Left hindlimb (tissue), 1 donor: ENCODE measurements at places on chromosomes 7 and 10.
A peak's percentile ranks its signal among the peaks of the same experiment; 100 is the strongest.

GRCh38 chr7:55072251-55072650, 53.4 kb downstream of the EGFR start:
- no peak for DNase-seq

- DNase-seq = no peak
Measured at GRCh38 chr10:68811314-68812009, 15.9 kb upstream of the STOX1 start.

- DNase-seq = no peak
Measured at GRCh38 chr10:84204122-84204521, 9.8 kb downstream of the CDHR1 start.

DNA sequence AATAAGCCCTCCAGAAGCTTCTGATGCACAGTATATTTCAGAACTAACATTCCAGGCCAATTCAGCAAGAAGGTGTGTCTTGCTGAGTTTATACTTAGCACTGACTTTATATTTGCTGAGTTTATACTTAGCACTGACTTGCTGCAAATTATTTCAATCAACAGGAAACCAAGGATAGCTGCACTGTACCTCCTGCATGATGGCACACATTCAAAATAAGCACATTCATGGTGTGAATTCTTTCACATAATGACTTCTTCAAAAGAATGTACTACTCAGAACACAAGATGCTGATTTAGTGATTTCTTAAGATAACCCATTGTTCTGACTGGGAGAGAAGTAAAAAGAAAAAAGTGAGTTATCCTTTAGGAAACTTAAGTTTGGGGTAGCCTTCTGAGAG, 52.0 kb downstream of the JAZF1 start:
- no peak for DNase-seq

DNA sequence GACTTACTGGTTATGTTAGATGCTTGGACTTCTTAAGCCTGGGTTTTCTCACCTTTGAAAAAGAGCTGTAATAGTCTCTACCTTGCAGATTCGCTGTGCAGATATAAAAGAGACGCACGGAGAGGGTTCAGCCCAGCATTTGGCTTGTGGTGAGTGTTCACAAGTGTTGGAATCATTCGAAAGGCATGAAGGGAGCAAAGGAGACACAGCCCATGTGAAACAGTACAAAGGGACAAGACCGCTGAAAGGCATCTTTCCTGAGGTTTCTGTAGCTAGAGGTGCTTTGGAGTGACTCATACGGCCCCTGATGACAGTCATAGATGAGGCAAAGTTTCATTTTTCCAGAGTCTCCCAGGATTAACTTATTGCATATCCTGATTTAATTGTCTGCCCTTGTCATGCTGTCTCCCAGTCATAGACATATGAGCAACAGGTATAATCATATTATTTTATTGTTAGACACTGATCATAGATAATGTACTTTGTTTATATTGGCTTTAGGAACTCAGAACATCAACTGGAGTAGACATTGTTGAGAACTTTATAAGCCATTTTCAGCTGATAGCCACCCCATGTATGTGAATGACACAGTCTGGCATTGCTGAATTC, 171.1 kb downstream of the ADRA2A start:
- DNase-seq = no peak

DNA sequence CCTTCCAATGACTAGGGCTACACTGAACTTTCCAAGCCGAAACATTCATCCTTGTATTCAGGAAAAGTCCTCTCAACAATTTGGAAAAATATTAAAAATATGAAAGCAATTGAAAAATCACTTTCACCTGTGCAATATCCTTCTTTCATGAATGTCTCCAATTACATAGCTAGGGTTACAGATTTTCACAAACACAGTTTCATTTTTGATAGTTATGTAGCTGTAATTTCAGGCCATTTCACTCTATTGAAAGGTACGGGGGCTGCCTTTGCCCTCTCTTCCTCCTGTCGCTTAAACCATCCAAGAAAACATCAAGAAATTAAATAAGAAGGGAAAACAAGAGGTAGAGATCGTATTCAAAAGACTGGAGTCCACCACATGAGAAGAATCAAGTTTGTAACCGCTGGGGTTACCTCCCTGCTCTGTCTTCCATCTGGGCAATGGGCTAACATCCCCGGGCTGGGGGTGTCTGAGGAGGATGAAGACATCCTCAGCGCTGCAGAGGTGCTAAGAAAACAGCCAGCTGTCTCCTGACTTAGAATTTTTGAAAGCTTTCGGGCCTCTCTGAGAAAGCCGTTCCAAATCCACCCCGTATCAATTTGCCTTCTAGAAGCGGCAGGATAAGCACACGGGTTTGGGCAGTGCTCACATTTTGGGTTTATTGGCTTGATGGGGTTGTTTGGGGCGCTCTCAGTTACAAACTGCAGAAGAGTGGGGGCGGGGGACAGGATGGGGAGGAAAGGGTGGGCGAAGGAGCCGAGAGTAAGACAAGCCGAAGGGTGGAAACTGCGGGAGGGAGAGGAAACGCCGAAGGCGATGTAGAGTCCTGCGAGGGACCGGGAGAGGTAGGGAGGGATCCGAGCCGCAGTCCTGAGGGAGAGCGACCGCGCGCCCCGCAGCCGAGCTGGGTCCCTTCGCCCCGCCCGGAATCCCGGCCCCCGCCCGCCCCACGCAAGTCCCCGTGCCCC, 24.3 kb upstream of the VAX1 start:
- DNase-seq = no peak

DNA sequence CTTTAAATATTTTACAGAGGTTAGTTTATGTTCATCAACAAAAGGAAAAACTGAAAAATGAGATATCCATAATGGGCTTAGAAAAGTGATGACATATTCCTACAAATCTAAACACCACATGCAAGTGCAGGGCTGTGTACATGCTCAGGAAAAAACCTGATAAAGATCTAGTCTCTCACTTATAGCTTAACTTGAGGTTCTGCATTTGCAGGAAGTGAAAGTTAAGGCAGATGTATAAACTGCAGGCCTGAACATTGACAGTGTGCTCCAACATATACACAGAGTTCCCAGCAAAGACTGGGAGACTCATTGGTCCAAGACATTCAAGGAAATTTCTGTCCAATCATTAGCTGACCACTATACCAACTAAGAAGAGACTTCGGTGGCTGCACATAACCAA, 63.8 kb upstream of the RET start:
- no peak for DNase-seq

GRCh38 chr10:13515467-13515866, 13.3 kb downstream of the BEND7 start:
- no peak for DNase-seq

DNA sequence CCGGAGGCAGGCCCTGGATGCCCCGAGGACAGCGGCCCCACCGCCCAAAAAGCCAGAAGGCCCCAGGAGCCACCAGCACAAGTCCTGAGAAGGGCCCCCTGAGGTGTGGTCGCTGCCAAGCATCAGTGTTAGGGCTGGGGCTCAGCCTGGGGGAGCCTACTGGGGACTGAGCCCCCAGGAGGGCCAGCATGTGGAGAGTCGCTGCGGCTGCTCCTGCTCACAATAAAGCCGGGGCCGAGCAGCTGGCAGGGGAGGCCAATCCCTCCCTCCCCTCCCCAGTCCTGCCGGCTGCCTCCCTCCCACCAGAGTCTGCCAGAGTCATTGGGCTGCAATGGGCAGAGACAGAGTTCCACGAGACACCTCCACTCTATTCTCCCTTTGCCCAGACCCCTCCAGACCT, 3.1 kb upstream of the ASIC3 start:
- DNase-seq = no peak

GRCh38 chr7:81002421-81002820, 83.6 kb upstream of the SEMA3C start:
- no peak for DNase-seq

GRCh38 chr10:129936266-129936922, 27.7 kb downstream of the EBF3 start:
- DNase-seq = peak; percentile 23

- DNase-seq = no peak
Measured at GRCh38 chr7:111992601-111993000, 213.6 kb downstream of the DOCK4 start.

DNA sequence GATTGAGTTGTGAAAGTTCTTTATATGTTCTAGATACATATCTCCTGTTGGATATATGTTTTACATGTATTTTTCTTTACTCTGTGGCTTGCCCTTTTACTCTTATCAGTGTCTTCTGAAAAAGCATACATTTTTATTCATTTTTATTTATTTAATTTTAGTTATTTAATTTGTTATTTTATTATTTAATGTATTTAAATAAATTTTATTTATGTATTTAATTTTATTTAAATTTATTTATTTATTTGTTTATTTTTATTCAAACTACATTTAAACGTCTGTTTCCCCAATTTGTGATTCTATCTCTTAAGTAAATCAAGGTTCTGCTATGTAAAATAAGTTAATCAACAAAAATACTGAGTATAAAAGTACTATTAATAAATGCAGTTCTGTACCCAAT, 279.1 kb upstream of the AKR1E2 start:
- no peak for DNase-seq

GRCh38 chr7:132387596-132387995, 188.7 kb downstream of the PLXNA4 start:
- DNase-seq = no peak

DNA sequence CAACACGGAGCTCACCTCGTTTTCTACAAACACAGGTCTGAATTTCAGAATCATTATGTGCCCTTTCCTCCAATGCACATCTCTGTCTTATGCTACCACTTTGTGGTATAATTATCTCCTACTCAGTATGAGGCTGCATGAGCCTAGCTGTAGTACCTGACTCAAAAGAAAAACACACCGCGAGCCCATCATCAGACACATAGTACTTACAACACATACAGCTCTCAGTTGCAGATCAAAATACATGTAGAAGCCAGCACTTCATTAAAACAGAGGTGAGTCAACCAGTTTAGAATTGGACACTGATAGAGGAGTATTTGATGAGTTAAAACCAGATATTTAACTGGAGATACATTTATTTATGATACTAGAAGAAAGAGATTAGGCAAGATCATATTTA, 1.4 kb upstream of the RTKN2 start:
- DNase-seq = no peak

- no peak for DNase-seq
Measured at GRCh38 chr10:120457431-120458172, 575 bp downstream of the PLPP4 start.

- DNase-seq = peak; percentile 15
Measured at GRCh38 chr7:641269-641671, 85.2 kb upstream of the DNAAF5 start.

DNA sequence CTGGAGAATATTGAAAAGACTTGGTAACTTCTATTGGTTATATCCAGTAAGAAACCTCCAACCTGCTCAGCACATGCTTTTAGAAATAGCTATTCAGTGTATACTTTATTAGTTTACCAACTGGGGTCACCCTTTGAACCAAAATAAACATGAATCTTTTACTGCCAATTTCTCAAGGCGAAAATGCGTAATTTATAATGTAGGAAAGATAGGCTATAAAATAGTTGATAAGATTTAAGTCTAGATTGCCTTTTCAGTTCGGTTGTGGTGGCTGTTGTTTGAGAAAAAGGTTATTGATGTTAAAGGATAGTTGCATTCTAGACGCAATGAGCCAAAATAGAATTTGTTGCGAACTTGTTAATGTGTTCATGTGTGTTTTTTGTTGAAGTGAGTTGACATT, 82.6 kb upstream of the OIT3 start:
- DNase-seq = no peak
